ENCODE measurements at places on chromosomes 3 and 15.

GRCh38 chr3:110344897-110345767 is 726.5 kb upstream of the NECTIN3 start:
- DNase-seq, result no peak

DNA sequence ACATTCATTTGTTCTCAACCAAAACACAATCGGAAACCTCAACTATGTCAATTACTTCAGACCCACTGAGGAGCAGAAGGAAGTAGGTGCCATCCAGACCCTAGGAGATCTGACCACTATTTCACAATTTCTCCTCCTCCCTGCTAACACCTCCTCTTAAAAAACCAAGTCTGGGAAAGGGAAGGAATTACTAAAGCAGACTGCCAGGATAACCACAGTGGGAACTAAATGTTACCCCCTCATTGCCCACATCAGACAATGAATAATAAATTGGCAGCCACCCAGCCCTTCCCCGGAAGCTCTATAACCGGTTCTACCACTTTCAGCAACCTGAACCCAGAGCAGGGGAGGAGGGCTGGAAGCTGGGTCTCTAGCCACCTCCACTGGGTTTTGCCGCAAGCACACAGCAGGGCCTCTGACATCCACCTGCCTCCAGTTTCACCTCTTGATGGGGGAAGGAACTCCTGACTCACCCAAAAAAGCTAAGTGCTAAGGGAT is 17.6 kb downstream of the C15orf62 start:
- peak; percentile 21 for DNase-seq

DNA sequence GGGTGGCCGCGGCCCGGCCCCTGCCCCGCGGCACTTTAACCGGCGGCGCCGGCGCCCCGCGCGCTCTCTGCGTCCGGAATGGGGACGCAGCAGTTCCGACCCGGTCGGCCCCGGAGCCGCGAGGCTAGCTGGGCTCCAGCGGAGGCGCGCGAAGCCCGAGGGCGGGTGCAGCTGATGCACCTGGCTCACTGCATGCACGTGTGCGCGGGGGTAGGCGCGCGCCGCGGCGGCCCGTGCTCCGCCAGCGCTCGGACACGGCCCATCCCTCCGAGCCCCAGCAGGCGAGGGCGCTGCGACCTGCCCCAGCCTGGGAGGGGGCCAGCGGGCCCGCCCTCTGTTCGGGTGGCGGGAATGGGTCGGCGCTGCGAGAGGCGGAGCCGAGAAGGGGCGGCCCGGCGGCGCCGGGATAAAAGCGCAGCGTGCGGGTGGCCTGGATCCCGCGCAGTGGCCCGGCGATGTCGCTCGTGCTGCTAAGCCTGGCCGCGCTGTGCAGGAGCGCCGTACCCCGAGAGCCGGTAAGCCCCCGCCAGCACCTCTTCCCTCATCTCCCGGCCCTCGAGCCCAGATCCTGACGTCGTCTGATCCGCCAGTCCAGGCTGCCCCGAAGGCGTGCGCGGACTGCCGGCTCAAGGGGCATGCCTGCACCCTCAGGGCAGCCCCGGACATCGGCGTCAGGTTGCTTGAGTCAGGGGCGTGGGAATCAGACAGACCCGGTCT is at the start of the genes CHDH and IL17RB:
Gene CHDH (minus strand): TSS at position 286 of the 717 bp plus-strand sequence. CDS start 22,411 bp downstream, outside the sequence.
Gene IL17RB (plus strand): TSS at position 435 of the 717 bp plus-strand sequence. CDS start 21 bp downstream, at position 456.
- DNase-seq, result no peak

GRCh38 chr3:102790747-102791325 is 356.0 kb downstream of the ZPLD1 start:
- no peak for DNase-seq

DNA sequence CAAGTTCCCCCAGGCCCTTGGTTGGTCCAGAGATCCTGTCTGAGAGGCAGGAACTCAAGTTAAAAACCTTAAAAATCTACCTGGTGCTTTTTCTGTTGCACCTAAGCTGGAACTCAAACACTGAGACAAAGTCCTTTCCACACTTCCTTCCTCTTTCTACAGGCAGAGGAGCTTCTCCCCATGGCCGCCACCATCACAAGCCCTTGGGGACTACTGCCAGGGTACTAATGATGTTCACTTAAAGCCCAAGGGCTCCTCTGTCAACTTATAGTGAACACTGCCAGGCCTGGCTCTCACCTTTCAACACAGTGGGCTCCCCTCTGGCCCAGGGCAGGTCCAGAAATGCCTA is 26.0 kb downstream of the TM4SF18 start:
- no peak for DNase-seq

DNA sequence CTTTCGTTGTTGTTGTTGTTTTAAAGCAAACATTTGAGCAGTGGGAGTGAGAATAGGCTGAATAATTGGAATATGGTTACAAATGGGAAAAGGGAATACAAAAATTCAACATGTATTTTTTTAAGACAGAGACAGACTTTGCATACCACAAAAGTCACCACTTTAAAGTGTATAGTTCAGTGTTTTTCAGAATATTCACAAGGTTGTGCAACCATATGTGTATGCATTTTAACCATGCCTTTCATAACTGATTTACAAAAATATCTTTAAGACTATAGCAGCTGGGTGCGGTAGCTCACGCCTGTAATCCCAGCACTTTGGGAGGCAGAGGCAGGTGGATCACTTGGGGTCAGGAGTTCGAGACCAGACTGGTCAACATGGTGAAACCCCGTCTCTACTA is 41.3 kb downstream of the EHHADH start:
- DNase-seq, result no peak

DNA sequence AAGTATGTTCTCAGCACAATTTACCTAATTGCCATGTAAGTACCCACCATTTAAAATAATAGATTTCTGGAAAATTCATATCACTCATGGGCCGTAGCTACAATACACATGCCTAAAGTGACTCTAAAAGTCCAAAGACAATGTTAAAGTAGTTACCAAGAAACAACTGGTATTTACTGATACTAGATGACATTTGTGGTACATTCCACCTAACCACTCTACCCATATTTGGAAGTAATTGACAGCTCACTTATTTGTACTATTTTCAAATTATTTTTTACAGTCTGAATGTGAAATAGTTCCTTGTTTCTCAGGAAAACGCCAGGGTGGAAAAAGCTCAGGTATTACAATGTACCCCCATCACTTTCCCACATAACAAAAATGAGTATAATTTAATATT is 573.0 kb downstream of the MECOM start:
- no peak for DNase-seq

- no peak for DNase-seq
Observed at GRCh38 chr3:113979916-113980315, 32.1 kb downstream of the ZDHHC23 start.

GRCh38 chr3:84904816-84905555 is 53.8 kb upstream of the CADM2 start:
- DNase-seq, result no peak

DNA sequence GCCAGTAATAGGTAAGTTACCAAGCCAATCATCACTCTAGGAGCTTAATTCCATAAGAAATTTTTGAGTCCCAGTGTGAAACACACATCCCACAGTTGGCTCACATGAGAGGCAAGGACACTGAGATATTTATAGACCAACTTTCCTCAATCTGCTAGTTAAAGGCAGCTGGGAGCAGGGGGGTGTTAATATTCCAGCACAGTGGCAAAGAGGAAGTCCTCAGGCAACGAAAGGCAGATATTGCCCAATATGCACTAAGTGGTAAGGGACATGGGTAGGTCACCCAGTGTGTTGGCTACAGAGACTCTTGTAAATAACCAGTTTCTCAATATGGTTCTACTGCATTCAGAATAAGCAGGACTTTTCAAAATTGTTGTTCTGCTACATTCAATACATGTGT is 61.0 kb downstream of the TOP2B start:
- no peak for DNase-seq

DNA sequence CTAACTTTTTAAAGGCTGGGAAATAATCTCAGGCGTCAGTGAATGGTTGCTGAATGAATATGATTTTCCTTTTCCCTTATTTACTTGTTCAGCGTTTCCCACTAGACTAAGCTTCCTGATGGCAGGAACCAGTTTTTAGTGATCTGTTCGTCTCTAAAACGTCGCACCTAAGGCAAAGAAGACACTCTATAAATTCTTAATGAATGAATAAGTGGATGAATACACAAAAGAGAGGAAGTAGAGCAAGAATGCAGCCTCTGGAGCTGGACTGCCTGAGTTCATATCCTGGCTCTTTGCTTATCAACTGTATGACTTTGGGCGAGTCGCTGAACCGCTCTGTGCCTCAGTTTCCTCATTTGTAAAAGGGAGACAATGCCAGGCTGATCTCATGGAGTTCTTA is 38.7 kb downstream of the WNT7A start:
- no peak for DNase-seq

DNA sequence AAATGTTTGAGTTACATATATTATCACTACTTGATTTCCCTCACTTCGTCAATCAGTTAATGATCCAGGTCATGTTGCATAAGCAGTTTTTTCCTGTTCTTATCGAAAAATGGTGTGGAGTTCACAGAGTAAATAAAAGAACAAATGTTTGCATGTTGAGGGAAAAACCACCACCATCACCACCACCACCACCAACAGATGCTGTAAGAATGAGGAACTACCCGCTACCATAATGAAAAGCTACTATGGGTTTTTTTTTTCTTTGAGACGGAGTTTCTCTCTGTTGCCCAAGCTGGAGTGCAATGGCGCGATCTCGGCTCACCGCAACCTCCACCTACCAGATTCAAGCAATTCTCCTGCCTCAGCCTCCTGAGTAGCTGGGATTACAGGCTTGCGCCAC is 27.6 kb downstream of the RUBCN start:
- DNase-seq, result no peak
